ENCODE measurements at places on chromosomes 1 and 21.

DNA sequence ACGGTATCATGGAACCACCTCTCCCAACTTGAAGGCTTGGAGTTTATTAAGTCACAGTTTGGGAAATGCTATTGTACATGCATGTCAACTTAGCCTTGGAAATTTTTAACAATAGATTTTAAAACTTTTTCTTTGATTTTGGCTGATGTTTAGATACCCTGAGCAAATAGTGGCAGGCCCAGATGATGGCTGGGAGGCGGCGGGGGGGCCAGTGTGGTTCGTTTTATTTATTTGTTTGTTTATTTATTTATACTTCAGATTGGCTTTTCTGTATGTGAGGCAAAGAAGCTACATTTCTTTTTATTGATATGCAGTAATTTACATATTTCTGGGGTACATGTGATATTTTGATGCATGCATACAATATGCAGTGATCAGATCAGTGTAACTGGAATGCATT lies 82.0 kb downstream of the VWA5B1 start:
- no peak for DNase-seq

DNA sequence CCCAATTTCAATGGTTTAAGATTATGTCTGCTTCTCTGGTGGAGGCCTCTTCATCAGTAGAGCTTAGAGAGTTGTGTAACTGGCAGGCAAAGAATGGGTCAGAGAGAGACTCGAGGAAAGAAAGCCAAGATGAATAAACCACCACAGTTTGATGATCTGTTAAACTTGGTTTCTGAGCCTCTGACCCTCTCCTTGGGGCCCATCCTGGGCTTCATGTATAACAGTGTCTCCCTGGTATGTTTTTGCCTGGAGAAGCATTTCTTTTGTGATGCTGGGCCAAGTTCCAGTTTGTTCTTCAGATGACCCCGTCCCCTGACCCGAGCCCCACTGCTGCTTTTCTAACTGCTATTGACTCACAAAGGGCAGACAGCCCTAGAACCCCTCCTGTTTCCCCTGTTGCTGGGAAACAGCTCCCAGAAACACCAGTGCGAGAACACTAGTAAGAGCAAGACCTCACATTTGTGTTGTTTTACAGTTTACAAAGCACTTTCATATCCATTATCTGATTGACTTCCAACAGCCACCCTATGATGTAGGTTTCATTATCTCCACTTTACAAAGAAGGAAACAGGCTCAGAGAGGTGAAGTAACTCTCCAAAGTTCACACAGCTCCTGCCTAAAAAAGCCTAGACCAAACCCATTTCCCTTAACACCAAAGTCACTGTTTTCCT lies 9.0 kb downstream of the CD2 start:
- peak; percentile 80 for DNase-seq

- no peak for DNase-seq
These were observed 696 bp downstream of the LSS start for GRCh38 chr21:46227811-46228344.

DNA sequence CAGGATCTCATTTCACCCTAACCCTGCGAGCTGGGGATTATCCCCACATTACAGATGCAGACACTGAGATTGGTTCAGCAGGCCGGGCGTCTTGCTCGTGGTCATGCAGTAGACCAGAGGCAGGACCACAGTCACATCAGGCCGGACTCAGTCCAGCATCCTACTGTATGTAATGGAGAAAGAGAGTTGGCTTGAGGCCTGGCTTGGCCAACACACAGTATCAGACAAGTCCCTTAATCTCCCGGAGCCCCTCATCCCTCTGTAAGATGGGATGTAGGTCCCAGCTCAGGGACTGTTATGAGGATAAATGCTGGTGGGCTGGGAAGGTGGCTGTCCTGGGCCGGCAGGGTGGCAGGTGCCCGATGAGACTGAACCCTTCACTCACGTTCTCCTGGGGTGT lies 66.1 kb upstream of the ACTL8 start:
- DNase-seq: no peak

GRCh38 chr1:29655945-29656850 lies 419.9 kb downstream of the PTPRU start:
- DNase-seq: no peak
